Omental fat pad (tissue), 4 donors: ENCODE measurements at places on chromosomes 5 and 9.

DNA sequence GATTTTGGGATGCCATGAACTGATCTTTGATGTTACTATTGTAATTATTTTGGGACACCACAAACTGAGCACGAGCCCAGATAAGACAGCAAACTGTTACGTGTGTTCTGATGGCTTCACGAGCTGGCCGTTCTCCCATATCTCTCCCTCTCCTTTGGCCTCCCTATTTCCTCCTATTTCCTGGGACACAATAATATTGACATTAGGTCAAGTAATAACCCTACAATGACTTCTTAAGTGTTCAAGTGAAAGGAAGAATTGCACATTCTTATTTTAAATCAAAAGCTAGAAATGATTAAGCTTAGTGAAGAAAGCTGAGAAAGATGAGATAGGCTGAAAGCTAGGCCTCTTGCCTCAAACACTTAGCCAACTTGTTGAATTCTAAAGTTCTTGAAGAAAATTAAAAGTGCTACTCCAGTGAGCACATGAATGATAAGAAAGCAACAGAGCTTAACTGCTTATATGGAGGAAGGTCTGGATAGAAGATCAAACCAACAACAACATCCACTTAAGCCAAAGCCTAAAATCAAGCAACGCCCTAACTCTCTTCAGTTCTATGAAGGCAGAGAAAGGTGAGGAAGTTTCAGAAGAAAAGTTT lies 247.1 kb downstream of the LRRC70 start:
- DNase-seq = no peak

DNA sequence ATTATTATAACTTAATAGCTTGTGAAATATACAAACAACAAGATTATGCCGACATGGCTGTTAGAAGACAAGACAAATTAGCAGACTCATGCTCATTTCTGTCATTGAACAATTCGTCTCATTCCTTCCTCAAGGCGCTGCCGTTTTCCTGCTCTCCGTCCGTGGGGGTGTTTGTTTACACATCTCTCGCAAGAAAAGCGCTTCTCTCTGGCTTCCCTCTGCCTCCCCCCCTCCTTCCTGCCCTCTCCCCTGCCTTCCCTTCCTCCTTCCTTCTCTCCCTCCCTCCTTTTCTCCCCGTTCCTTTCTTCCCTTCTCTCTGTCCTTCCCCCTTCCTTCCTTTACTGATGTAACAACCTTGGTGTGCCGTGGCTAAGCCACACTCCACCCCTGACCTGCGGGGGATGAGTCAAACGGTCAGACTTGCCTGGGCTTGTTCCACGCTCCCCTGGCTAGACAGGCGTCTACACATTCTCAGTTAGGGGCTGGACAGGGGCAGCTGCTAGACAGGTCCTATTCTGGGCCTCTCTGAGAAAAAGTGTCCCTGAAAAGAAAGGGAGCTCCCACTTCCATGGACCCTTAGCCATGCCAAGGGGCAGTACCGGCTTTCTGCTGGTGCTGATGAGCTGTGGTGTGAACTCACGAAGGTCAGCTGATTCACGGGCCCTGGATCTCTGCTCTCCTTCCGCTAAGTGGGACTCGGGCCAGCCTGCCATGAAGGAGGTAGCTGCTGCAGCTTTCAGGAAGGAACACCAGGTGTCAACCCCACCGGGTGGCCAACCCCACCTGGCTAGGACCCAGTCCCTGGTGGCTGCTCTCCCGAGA lies 32.0 kb upstream of the SPTLC1 start:
- DNase-seq = no peak

GRCh38 chr5:132457371-132458225 lies 33.0 kb downstream of the IRF1 start:
- DNase-seq = no peak

- no peak for DNase-seq
These were observed 35.2 kb upstream of the SPARC start for GRCh38 chr5:151721812-151722391.

- DNase-seq = no peak
These were observed 75.6 kb downstream of the ARHGEF28 start for GRCh38 chr5:73701566-73701965.

GRCh38 chr9:7186175-7186574 lies 428.4 kb downstream of the KDM4C start:
- DNase-seq = no peak

DNA sequence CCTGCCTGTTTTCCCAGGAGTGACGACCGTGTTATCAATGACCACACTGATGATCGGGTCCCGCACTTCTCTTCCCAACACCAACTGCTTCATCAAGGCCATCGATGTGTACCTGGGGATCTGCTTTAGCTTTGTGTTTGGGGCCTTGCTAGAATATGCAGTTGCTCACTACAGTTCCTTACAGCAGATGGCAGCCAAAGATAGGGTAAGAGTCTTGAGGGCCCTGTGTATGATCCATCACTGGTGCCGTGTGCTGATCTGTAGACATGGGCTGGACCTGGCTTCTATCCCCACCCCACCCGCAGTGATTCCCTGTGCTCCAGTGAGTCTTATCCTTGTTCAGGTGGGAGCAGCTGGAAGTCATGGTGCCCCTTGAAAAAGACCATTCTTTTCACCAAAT lies 26.0 kb downstream of the GABRP start:
- DNase-seq = no peak

DNA sequence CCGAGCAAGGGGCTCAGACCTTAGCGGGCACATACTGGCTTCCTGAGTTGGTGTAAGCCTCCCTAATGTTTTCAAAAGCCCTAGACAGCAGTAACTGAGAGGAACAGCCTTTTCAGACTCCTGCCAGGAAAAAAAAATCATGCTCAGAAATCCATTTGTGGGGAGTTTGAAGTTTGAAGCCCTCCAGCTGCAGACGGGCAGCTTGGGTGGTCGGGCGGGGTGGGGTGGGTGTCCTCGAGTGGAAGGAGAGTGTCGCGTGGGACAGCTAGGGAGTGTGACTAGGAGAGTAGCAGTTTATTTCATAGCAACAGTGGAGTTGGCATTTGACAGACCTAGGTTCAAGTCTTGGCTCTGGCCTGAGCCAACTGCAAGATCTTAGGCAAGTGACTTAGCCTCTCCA lies 90.7 kb upstream of the PITX1 start:
- DNase-seq = no peak

DNA sequence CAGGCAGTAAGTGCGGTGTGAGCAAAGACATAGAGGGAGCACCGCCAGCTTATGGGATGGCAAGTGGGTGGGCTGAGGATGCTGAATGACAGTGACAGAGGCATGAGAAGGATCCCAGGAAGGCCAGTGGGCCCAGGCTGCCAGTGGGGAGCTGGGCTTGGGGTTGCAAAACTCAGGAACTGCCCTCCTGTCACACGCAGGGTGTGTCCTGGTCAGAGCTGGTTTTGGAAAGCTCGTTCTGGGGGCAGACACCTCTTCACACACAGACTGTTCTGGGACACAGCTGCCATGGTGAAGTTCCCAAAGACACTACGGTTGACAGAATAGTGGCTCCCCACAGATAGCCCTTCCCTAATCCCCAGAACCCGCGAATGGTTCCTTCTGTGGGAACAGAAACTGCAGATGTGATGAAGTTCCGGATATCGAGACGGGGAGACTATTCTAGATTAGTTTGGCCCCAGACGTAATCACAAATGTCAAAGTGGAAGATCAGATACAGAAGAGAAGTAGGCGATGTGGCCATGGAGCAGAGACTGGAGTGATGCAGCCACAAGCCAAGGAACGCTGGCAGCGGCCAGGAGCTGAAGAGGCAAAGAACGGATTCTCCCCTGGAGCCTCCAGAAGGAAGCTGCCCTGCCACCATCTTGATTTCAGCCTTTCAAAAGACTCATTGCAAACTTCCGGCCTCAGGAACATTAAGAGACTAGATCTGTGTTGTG lies 159.0 kb downstream of the COL23A1 start:
- no peak for DNase-seq

DNA sequence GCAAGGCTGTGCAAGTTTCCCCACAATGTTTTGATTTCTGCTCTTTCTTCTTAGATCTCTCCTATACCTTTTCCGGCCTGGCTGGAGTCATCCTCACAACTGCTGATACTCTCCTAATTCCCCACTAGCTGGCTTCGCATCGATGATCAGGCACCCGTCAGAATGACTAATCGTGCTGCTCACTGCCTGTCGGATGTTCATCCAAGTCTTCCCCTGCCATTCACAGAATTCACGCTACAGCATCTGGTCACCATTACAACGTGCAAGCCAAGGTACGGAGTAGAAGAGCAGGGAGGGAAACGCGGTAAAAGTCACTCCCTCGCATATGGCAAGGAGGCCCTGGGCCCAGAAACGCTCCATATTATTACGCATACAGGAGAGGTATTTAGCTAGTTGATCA lies 35.1 kb downstream of the CDH10 start:
- no peak for DNase-seq

DNA sequence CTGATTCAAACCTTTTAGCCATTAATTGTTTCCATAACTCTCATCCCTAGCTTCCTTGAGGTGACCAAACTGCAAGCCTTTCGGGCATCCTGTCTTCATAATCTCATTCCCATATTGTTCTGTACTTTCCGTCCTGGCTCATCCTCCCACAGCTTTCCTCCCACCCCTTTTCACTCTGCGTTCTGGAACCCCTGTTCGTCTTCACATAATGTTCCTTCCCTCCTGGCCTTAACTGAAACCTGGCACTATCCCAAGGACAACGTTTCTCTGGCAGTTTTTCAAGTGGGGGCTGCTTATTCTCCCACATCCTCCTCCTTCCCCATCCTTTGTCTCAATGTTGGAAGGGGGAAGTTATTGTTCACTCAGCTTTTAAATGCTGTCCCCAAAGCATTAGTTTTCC lies 1.5 kb downstream of the ZNF189 start:
- DNase-seq = no peak
